ENCODE measurements at places on chromosomes 11 and 22. TPM values are rescaled to one million over a fixed set of nuclear protein-coding genes. Genes with fewer than 3 reads are reported as not detected.

- DNase-seq, result no peak
Measured at GRCh38 chr22:28093711-28094110, 174.7 kb upstream of the PITPNB start.

DNA sequence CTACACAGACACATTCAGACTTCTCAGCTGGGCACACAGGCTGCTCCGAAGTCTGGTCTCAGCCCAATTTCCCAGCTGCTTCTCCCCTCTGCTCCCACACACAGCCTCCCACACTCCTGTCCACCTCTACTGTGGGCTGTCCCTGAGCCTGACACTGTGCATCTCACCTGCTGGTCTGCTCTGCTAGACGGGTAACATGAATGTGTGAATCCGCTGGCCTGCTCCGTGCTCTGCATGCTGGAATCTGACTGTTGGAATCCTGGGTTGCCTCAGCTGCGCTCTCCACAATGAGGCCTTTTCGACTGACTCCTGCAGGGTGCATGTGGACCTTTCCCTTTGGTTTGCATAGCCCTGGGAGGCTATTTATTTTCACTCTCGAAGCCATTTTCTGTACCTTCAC lies 489.5 kb upstream of the B3GAT1 start:
- DNase-seq, result no peak

Gene AQP11
- 2.2 TPM for total RNA-seq

DNA sequence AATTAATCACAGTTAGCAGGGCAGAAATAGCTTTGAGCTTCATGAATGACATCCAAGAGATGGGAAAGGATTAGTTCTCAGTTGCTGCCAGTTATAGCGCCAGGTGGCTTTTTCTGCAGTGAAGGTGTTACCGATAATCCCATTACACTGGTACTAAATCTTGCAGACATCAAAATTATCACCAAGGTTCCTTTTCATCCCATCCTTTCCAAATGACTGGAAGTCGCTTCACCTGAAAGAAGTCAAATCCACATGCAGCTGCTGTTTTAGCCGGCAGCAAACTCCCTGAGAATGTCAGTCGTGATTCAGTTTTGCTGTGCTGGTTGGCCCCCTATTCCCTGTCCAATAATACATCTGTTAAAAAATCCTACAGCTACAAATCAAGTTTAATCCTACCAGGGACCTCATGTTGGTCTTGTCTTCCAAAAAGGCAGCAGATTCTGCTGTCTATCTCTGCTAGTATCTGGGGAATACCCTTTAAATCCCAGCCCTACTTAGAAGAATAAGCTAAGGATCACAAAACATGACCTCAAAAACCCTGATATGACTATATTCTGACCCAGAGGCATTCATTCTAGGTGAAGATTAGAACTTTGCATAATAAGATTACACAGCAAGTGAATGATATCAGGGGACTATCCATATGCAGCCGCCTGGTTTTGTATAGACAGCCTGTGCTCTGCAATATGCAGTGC lies 31.7 kb downstream of the IMMP1L start:
- no peak for DNase-seq

Gene TH
- total RNA-seq, result not detected

GRCh38 chr11:124976531-124976930 lies 22.5 kb downstream of the CCDC15 start:
- no peak for DNase-seq

Gene PANX2
- 0.49 TPM for total RNA-seq
